Activated CD8-positive, alpha-beta memory T cell treated with anti-CD3 and anti-CD28 coated beads, Interleukin-2, amount 10 ng/mL, durations not matched to agents 7 days and 5 days (primary cell): ENCODE measurements at places on chromosomes 3 and 15. TPM values are rescaled to one million over a fixed set of nuclear protein-coding genes. Genes with fewer than 3 reads are reported as not detected.

GRCh38 chr3:125214738-125215137 is 2.2 kb upstream of the SLC12A8 start:
- no peak for DNase-seq
- no peak overlapping the region for H3K4me3 ChIP-seq
- peaks cover 1% of the 10 kb centered on the region for H3K36me3 ChIP-seq
- peaks cover 45% of the 10 kb centered on the region for H3K27me3 ChIP-seq

GRCh38 chr3:161199926-161200325 is 21.2 kb upstream of the NMD3 start:
- no peaks in the 10 kb centered on the region for H3K4me1 ChIP-seq
- H3K27ac ChIP-seq: no peak overlapping the region
- H3K4me3 ChIP-seq: no peak overlapping the region
- no peak for DNase-seq

DNA sequence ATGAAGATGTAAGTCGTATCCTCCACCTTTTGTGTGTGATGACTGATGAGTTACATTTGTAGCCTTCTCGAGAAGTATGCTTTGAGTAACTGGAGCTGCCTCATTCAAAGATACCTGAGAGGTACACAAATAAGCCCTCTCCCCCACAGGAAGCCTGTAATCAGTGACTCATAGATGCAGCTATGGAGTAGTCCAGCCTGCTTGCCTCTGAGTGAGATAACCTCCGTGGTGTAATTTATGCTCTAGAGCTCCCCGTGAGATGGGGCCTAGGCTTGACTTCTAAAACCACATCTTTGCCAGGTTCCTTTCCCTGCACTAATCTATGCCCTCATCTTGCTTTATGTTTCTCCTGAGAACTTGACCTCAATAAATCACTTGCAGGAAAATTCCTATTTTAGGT is 291.7 kb downstream of the SUCLG2 start:
- DNase-seq: peak; percentile 51
- no peak overlapping the region for H3K4me3 ChIP-seq
- H3K36me3 ChIP-seq: no peaks in the 10 kb centered on the region
- peaks cover 28% of the 10 kb centered on the region for H3K4me1 ChIP-seq

DNA sequence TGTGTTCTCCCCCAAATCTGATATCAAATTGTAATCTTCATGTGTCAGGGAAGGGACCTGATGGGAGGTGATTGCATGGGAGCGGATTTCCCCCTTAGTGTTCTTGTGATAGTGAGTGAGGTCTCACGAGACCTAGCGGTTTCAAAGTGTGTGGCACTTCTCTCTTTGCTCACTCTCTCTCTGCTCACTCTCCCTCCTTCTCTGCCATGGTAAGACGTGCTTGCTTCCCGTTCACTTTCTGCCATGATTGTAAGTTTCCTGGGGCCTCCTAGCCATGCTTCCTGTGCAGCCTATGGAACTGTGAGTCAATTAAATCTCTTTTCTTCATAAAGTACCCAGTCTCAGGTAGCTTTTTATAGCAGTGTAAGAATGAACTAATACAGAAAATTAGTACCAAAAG is 30.6 kb upstream of the OR5H6 start:
- H3K36me3 ChIP-seq: no peaks in the 10 kb centered on the region
- no peak overlapping the region for H3K27ac ChIP-seq
- H3K4me1 ChIP-seq: peaks cover 2% of the 10 kb centered on the region
- H3K27me3 ChIP-seq: peaks cover 13% of the 10 kb centered on the region
- DNase-seq: no peak

DNA sequence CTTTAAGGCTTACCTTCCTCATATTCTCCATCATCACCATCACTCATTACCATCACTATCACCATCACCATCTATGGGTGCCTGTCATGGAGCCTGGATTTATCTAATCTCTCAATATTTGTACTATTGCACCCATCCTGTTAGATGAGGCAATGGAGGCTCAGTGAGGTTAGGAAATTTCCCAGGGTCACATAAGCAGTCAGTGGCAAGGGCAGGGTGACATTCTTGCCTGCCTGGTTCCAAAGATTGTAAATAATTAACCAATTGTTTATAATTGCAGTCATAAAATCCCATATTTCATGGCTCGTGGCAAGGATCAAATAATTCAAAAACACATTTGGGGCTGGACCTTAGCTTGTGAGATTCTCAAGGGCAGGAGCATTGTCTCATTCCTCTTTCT is 55.2 kb downstream of the MGLL start:
- H3K4me3 ChIP-seq: no peak overlapping the region
- peaks cover 3% of the 10 kb centered on the region for H3K36me3 ChIP-seq
- no peak for DNase-seq
- H3K27me3 ChIP-seq: peaks cover 3% of the 10 kb centered on the region

DNA sequence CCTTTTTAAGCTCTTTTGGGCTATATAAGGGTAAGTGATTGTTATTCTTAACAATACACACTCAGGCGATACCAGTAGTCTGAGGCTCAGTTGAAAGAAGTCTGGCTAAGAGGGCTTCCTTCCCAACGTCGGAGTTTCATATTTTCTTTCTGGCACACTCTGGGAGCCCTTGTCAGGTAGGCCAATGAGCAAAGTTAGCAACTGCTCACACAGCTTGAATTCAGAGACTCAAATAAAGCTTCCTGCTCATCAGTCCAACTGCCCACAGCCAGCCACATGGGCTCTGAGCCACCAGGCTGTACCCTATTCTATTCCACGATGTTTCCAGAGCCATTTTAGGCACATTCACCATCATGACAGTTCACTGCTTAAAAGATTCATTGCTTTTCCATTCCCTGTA is 155.1 kb upstream of the TBL1XR1 start:
- no peak overlapping the region for H3K4me3 ChIP-seq
- H3K27me3 ChIP-seq: peaks cover 3% of the 10 kb centered on the region
- DNase-seq: no peak
- H3K27ac ChIP-seq: no peak overlapping the region
- peaks cover 4% of the 10 kb centered on the region for H3K4me1 ChIP-seq
- H3K36me3 ChIP-seq: peaks cover 5% of the 10 kb centered on the region

- no peak for DNase-seq
- H3K4me3 ChIP-seq: no peak overlapping the region
- H3K27me3 ChIP-seq: peaks cover 12% of the 10 kb centered on the region
- H3K27ac ChIP-seq: no peak overlapping the region
- H3K4me1 ChIP-seq: no peaks in the 10 kb centered on the region
Observed at GRCh38 chr3:127393131-127393820, 105.4 kb upstream of the PRR20G start.

DNA sequence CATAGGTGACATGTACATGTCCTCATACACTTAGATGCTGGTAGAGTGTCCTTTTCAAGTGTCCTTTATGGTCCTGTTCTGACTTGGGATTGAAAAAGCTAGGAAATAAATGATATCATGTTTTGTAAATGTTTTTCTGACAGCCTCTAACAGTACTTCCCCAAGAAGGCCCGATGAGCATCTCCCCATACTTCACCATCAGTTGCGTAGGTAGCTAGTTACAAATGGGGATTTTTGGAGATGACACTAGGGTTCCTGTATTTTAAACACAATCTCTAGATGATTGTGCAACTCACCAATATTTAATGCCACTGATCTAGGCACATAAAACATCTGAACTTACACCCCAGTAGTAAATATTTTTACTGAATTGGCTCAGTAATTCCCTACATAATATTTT is 27.8 kb downstream of the SLC25A26 start:
- peaks cover 3% of the 10 kb centered on the region for H3K4me1 ChIP-seq
- no peak overlapping the region for H3K4me3 ChIP-seq
- H3K27ac ChIP-seq: no peak overlapping the region
- DNase-seq: no peak

GRCh38 chr3:195451373-195452015 is 8.7 kb upstream of the ACAP2 start:
- no peak overlapping the region for H3K4me3 ChIP-seq
- H3K27me3 ChIP-seq: no peaks in the 10 kb centered on the region
- no peak overlapping the region for H3K27ac ChIP-seq
- H3K36me3 ChIP-seq: peaks cover 8% of the 10 kb centered on the region
- H3K4me1 ChIP-seq: peaks cover 2% of the 10 kb centered on the region

DNA sequence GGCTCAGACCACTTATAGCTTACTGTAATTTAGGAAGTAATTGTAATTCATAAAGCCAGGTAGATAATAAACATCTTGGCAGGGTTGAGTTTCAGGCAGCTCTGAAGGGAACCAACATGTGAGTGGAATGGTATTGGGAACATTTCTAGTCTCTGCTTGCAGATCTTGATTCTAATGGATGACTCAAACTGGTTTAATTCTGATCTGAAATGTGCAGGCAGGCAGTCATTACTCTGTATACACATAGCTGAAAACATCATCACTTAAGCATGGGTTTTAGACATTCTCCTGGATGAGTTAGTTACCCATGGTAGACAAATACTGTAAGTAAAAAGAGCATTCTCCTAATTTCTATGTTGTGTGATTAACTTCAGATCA is 317.0 kb upstream of the TPRG1 start:
- no peaks in the 10 kb centered on the region for H3K4me1 ChIP-seq
- H3K27me3 ChIP-seq: no peaks in the 10 kb centered on the region
- H3K36me3 ChIP-seq: no peaks in the 10 kb centered on the region
- no peak overlapping the region for H3K27ac ChIP-seq
- no peak for DNase-seq

- no peaks in the 10 kb centered on the region for H3K36me3 ChIP-seq
- no peak for DNase-seq
- H3K4me1 ChIP-seq: peaks cover 20% of the 10 kb centered on the region
- peak overlapping the region; percentile 45 for H3K27ac ChIP-seq
Observed at GRCh38 chr15:99564221-99565048, 1.3 kb upstream of the MEF2A start.

DNA sequence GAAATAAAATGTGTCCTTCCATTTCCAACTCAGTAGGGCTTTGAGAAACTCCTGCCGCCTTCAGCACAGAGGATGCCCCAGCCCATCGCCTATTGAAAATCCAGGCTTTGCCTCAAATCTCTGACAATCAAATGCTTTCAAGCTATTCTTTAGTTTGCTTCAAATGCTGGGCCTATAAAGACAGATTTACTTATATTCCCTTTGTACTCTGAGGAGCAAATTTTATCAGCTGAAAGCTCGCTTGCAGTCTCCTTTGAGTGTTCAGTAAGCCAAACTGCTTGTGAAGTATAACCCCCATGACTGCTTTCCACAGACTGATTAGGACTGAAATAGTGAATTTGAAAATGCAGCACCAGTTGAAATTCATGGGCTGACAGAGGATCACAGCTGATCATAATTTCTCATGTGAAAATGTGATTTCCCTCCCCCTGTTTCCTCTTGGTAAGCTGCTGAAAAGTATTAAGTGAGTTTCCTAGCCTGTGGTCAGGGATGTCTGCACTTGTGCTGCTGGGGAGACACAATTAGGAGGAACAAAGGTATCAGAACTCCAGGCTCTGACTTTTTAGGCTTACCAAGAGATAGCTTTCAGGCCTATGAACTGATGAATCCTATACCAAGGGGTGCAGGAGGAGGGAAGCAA is 563.4 kb upstream of the TGFBR2 start:
- no peaks in the 10 kb centered on the region for H3K4me1 ChIP-seq
- no peak overlapping the region for H3K4me3 ChIP-seq
- peaks cover 24% of the 10 kb centered on the region for H3K27me3 ChIP-seq
- no peak overlapping the region for H3K27ac ChIP-seq

PSMA4 gene
- 231 TPM for total RNA-seq

DNA sequence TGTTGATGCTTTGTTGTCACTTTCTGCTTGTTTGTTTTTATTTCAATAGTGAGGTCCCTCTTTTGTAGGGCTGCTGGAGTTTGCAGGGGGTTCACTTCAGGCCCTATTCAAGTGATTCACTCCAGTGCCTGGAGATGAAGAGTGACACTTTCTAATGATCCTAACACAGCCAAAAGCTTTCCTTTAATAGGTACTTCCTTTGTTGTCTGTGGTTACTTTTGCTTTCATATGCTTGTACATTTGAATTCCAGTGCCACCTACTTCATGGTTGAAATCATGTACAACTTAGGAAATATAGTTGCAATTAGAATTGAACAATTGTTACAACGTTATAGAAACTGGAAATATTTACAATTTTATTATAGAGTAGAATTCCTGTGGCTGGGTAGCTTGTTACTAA is 466.8 kb upstream of the EPHA3 start:
- no peak for DNase-seq
- H3K27me3 ChIP-seq: no peaks in the 10 kb centered on the region
- no peak overlapping the region for H3K27ac ChIP-seq
- H3K4me1 ChIP-seq: no peaks in the 10 kb centered on the region
